NCI-H1092 (cell line): ENCODE measurements at places on chromosomes 12 and 14.

- no peak for DNase-seq
Measured at GRCh38 chr14:61499991-61500390, 178.6 kb downstream of the PRKCH start.

GRCh38 chr12:92933606-92934005 is 4.5 kb upstream of the EEA1 start:
- no peak for DNase-seq

GRCh38 chr14:53409289-53409688 is 256.2 kb upstream of the DDHD1 start:
- no peak for DNase-seq

GRCh38 chr14:21494902-21495762 is 16.0 kb downstream of the METTL3 start:
- DNase-seq: no peak

- no peak for DNase-seq
Measured at GRCh38 chr12:100461330-100461973, 12.2 kb upstream of the NR1H4 start.

DNA sequence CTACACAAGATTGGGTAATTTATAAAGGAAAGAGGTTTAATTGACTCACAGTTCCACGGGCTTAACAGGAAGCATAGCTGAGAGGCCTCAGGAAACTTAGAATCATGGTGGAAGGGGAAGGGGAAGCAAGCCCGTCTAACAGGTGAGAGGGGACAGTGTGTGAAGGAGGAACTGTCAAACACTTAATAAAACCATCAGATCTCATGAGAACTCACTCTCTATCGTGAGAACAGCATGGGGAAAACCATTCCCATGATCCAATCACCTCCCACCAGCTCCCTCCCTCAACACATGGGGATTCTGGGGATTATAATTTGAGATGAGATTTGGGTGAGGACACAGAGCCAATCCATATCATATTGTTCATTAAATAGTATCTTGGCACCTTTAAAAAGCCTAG is 56.1 kb downstream of the EPS8 start:
- no peak for DNase-seq

- DNase-seq: peak; percentile 49
Measured at GRCh38 chr12:55008944-55009585, 10.7 kb upstream of the NEUROD4 start.

DNA sequence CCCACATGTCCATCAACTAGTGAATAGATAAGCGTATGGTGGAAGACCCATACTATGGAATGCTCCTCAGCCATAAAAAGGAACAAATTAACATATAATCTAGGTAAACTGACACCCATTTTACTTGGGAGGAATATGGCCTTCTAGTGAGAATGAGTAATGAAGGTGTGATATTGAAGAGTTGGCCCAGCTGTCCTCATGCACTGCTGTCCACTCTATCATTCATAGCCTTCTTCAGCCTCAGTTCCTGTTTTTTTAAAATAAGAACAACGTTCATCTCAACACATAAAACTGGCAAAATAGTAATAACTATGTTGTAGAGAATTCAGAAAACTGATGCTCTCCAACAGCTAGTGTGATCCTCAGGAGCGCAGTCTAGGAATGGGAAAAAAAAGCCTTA is 26.5 kb upstream of the OXA1L start:
- DNase-seq: no peak

- no peak for DNase-seq
Measured at GRCh38 chr14:69794791-69795190, 2.2 kb downstream of the SLC10A1 start.

GRCh38 chr14:25412998-25413397 is 363.1 kb upstream of the STXBP6 start:
- no peak for DNase-seq

- DNase-seq: no peak
Measured at GRCh38 chr12:7612851-7613250, 52.9 kb downstream of the APOBEC1 start.

DNA sequence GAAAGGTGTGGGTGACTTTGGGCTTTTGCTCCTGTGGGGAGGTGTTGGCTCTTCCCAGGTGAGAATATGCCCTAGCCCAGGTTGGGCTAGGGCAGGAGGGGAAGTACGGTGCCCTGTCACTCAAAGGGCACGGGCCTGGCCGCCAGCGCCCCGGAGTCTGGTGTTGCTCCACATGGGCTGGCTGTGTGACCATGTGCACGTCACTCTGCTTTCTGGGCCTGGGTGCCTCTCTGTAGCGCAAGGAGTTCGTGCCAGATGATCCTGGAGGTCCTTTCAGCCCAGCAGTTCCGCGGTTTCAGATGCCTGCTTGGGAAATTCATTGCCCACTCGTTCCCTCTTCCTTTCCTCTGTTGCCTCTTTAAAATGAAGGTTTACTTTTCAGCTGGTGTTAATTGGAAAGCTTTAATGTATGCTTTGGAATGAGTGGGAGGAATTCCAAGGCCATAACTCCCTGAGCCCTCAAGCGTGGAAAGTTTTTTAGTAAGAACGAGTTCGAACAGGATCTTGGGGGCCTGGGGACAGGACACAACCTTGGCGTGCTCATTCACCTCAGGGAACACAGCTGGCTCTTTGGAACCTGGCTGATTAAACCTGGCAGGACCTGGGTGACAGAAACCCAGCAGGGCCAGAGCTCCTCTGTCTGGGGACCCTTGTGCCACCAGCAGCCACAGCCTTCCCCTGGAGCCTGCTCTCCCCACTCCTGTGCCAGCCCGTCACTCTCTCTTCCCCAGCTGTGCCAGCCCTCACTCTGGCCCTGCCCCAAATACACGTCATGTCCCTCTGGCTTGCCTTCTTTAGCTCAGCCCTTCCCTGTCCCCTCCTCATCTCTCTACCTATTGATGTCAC is 42.8 kb downstream of the TSPAN9 start:
- no peak for DNase-seq

- no peak for DNase-seq
Measured at GRCh38 chr12:127509066-127509778, 757.7 kb upstream of the TMEM132C start.

GRCh38 chr14:30681752-30682355 is 59.7 kb downstream of the SCFD1 start:
- DNase-seq: no peak

DNA sequence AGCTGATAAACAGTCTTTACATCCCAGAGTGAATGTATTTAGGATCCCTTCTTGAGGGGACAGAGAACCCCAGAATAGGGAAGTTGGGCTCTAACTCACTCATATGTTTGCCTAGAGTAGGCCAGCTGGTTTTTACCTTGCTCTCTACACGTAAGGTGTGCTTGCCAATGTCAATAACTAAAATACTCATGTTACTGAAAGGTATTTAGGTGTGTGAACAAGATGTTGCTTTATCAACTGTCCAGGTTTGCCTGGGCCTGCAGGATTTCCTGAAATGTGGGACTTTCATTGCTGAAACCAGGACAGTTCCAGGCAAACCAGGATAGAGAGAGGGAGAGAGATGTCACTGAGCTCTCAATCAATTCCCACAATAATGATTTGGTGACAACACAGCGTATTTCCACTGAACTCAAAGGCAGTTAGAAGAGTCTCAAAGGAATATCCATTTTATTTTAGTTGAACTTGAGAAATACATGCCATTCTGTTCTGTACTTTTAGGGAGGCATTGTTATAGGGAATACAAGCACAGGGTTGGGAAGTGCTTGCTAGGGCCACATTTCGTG is 171.7 kb downstream of the NRXN3 start:
- DNase-seq: no peak

GRCh38 chr12:42916143-42916542 is 326.6 kb upstream of the PRICKLE1 start:
- DNase-seq: no peak

- no peak for DNase-seq
Measured at GRCh38 chr12:98385641-98386040, 129.7 kb upstream of the TMPO start.

DNA sequence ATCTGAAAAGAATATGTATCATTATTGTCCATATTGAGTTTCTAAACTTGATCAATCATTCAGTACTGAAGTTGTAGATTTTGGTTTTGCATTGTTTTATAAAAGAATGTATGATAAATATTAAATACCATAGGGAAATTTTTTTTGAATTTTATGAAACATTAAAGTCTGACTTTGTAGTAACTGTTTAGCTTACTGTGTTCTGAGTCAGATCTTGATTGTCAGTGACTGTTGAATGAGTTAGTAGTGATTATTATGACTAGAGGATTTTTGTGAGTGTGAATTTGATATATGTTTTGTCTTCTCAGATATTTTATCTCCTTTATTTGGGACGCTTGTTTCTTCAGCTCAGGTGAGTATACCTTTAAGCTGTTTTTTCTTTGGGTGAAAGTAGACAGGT is 10.1 kb downstream of the TDP1 start:
- no peak for DNase-seq

DNA sequence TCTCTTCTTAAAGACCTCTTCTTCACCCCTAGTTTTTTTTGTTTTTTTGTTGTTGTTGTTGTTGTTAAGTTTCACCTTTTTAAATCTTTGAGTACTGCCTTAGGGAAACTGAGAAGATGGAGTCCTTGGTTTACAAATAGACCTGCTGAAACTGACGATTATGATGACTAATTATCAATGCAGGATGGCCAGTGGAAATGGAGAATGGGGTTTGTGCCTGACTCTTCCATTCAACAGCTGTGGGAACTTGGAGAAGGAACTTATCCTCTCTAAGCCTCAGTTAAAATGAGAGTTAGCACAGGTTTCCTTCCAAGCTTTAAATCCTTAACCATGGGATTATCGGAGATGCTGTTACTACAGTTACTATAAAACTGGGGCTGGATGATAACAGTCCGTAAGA is 66.7 kb upstream of the PNMA1 start:
- DNase-seq: no peak

DNA sequence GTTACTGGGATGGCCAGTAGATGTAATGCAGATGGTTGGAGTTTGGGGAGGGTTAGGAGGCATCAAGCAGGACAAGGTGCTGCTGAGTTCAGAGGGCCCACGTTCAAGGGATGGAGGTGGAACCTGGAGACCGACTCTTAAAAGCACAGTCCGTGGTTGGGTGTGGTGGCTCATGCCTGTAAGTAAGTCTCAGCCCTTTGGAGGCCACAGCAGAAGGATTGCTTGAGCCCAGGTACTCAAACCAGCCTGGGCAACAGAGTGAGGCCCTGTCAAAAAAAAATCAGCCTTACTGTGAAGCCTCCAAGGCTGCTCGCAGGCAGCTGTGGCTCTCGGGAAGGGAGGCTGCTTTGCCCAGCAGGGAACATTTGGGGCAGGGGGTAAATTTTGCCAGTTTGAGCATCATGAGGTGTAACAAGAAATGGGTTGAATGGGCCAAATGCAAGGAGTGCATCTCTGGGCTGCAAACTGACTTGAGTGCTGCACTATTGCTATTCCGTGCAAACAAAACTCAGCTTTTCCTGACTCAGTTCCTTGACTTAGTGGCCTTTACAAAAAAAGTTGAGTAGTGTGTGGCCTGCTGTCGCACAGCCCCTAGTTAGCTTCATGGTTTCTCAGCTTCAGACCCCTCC is 55.0 kb downstream of the ANAPC7 start:
- no peak for DNase-seq

- DNase-seq: no peak
Measured at GRCh38 chr14:102055181-102055901, 31.5 kb downstream of the HSP90AA1 start.

GRCh38 chr14:47678993-47679392 is 3.6 kb upstream of the MDGA2 start:
- no peak for DNase-seq
